ENCODE measurements at places on chromosomes 5 and 9. TPM values are rescaled to one million over a fixed set of nuclear protein-coding genes. Genes with fewer than 3 reads are reported as not detected.

The GGTA1 gene
- not detected for total RNA-seq

The RLN1 gene
- total RNA-seq, result not detected

The ANKRD34B gene
- total RNA-seq, result 0.25 TPM

The SLC6A18 gene
- total RNA-seq, result not detected

The IFNK gene
- not detected for total RNA-seq

The GNA14 gene
- 0.14 TPM for total RNA-seq

The EPB41L4A gene
- total RNA-seq, result 1.7 TPM

The GPBP1 gene
- 33.6 TPM for total RNA-seq
